LNCaP clone FGC (cell line): ENCODE measurements at places on chromosomes 1 and 21.

- DNase-seq, result no peak
Observed at GRCh38 chr1:121595089-121595488, 410.3 kb downstream of the SRGAP2C start.

DNA sequence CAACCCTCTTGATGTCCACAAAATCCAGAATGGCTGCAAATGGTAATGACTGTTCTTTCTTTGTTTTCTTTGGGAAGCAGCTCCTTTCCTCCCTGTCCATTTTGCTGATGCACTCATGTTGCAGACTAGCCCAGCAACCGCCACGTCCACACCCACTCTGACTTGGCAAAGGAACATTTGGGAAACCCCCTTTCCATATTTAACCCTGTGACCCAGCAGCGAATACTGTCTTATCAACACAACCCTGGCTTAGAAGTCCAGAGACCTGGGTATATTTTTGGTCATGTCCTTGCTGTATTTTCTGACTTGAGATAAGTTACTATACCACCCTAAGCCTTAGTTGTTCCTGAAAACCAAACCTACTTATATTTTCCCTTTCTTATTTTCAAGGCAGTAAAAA, 18.1 kb upstream of the SHE start:
- no peak for DNase-seq

DNA sequence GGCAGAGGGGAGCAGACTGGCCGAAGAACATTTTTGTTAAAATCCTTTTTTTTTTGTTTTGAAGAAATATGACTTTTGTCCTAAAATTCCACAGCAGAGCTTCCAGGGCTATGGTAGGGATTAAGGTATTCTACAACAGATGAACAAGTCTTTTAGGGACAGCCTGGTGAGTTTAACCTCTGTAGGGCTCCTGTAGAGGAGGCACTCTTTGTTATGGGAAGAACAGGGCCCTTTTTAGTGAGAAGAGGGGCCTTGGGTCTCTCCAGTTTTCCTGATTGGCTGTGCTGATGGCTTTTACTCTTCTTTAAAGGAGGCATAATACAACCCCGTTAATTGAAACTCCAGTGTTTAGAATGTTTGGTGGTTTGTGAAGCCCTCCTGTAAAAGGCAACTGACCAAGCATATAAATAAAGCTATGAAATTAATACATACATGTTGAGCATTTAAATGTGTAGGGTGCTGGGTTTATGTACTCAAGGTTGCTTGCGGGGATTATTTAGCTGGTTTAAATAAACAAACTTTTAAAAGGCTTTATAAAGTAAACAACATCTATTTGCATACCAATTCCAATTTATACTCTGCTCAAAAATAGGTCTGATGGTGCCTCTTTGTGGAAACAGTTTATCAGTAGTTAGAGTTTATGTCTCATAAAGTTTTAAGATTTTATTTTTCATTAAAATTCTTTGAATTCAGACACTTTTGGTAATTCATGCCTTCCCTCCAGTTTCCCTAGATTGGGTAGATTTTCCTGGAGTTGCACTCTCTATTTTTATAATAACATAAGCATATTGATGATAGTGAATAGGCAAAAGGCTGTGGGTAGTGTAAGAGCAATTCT, 46.5 kb downstream of the PBX1 start:
- peak; percentile 64 for DNase-seq

- DNase-seq, result no peak
Observed at GRCh38 chr1:175848329-175848728, 104.9 kb upstream of the TNR start.

- DNase-seq, result no peak
Observed at GRCh38 chr1:75589637-75590036, 21.3 kb downstream of the SLC44A5 start.

DNA sequence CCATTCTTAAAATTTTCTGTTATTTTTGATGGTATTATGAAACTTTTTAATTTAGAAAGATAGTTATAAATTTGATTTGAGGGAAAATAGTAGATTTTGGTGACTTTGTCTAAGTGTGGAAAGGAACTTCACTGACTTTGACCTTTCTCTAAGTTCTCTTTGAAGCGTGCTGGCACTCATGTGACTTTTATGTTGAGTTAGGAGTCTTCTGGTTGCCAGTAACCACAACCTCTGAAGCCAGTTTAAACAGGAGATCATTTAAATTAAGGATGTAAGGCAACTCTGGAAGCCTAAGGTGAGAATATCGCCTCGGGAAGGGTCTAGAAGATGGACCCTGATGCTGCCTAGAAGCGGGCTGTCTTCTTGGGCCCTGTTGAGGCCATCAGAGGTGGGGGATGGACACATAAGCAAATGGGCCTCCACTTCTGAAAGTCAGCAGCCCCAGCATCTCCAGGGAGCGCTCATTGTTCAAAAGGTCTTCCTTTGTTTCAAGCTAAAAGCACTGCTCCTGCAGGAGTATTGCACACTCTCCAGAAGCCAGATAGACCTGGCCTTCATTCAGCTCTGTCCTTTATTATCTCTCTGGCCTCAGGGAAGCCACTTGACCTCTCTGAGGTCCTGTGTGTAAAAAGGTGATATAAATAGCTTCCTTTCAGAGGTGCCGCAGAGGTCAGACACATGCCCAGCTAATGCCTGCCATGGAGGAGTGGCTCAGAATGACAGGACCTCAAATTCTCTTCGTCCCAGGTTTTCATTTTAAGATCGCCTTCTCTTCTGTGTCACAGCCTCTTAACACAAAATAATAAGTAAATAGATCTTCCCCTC, 5.1 kb upstream of the RCAN1 start:
- no peak for DNase-seq

DNA sequence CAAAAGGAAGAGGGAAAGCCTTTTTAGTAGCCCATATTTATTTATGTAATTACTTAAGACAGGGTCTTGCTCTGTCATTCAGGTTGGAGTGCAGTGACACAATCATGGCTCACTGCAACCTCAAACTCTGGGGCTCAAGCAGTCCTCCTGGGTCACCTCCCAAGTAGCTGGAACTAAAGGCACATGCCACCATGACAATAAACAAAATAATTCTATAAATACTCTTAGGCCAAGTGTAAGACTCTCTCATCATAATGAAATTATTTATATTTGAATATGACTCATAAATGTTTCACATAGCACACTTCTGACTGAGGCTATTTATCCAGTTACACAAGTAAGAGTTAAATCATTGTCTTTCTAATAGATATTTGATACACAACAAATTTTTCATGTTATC, 314.7 kb downstream of the AMY1C start:
- DNase-seq, result no peak

DNA sequence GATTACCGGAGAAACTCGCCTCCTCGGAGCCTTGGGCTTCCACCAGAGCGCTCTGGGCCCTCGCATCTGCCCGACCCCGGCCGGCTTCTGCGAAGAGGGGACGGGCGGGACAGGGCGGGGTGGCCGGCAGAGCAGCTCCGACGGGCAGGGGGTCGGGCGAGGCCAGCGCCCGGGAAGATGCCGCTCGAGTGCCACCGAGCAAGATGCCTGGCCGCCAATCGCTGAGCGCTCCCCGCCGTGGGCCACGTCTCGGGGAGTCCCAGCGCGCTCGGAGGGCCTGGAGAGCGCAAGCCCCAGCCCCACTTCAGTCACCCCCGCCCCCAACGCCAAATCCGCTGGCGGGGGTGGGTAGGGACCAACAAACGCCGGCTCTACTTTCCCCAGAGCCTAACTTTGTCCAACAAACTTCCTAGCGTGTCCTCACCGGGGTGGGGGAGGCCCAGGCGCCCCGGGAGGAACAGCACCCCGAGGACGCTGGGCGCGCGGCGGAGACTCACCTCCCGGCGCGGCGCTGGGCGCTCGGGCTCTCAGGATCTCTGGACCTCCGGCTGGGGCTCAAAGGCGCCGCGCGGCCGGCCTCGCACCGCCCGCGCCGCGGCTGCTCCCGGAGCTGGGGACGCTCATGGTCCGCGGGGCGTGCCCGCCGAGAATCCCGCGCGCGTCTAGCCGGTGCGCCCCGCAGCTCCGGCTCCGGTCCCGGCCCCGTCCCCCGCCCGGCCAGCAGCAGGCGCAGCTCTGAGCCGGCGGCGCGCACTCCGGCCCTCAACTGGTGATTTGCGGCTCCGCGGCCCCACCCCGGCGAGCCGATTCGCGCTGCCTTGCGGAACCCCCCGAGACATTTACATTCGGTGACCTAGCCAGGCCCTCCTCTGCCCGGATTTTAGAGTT, at the start of gene BCAR3:
BCAR3 (minus strand) TSS at position 737 of the 888 bp plus-strand sequence. CDS start 6,907 bp downstream, outside the sequence.
- DNase-seq, result no peak

- DNase-seq, result no peak
Observed at GRCh38 chr21:44991538-44992483, 52.0 kb downstream of the SLX9 start.

GRCh38 chr1:105483436-105483835, 1573.0 kb upstream of the PRMT6 start:
- DNase-seq, result no peak

GRCh38 chr1:169576241-169576934, 9.9 kb downstream of the F5 start:
- no peak for DNase-seq

DNA sequence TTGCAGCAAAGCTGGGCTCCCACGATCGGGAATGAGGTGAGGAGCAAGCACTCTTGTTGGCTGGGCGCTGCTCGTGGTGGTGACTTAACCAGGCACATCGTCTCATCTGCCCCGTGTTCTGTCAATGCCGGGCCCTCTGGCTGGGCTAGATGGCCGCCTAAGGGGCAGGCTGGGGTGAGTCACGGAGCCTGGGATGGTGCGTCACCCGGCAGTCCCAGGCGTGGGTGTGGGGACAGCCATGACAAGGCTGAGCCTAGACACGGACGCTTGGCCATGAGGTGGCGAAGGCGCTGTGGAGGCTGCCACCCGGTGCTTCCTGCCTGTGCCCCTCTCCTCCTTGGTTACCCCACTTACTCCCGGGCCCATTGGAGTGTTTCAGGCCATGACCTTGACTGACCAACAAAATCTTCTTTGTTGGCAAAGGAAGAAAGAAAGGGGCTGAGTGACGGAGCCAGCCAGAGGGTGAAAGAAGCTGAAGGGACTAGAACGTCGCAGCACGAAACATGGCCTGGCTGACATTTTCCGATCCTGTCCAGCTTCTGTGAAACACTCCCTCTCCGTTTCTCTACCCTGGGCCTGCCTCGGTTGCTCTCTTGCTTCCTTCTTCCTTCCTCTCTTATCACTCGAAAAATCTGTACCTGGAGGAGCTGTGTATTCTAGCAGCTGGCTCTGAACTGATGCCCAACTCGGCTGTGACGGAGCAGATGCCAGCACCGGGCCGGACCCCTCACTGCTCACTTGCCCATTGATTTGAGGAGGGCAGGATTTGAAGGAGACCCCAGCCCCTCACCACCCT, 596 bp downstream of the CD247 start:
- no peak for DNase-seq

GRCh38 chr21:45236481-45236880, 51.2 kb downstream of the POFUT2 start:
- no peak for DNase-seq

DNA sequence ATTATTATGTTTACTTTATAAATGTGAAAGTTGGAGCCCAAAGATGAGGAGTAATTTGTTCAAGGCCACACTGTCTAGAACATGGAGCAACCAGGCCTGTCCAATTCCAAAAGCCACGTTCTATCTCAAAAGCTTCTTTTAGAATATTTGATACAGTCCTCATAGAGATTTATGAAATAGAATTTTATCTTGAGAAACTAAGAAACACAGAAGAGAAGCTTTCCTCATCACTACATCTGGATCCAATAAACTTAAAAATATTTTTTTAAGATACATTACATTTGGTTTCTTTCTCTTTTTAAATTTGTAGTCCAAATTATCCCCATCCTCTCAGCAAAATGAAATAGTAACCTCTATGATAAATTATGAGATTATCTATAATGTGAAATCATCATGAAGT, 58.9 kb downstream of the DDAH1 start:
- DNase-seq, result no peak

DNA sequence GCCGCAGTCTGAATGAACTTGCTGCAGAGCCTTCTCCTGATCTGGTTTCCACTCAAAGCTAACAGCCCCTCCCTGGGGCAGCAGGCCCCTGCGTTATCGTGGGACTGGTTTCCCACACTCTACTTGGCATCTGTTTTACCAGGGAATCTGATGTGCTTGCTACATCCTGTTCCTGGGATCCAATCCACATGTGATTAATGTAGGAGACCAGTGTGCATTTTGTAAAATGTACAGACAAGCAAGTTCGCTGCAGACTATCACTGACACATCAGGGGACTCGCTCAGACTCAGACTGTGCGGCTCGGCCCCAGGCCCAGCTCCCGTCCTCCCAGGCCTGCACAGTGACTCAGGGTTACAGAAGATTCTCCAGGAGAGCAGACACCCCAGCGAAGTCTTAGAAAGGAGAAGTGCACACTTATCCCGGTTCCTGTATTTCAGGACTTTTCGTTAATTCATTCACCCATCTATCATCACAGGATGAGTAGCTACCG, 340.1 kb downstream of the MATN1 start:
- no peak for DNase-seq

DNA sequence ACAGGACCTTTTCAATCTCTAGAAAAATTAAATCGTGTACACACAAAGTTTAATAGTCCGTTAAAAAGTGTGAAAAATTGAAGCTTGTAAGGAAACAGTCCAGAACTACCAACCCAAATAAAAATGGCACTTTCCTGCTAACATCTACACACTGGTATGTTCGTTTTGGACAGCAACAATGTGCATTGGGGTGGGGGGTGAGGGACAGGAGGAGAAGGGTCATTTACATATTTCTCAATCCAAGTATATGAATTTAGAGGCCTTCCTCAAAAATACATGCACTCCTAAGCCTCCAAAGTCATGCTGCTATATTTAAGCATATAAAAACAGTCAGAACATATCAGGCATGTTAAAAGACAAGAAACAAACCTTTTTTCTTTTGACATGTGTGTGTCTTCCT, 2.5 kb downstream of the PPP1R15B start:
- no peak for DNase-seq

DNA sequence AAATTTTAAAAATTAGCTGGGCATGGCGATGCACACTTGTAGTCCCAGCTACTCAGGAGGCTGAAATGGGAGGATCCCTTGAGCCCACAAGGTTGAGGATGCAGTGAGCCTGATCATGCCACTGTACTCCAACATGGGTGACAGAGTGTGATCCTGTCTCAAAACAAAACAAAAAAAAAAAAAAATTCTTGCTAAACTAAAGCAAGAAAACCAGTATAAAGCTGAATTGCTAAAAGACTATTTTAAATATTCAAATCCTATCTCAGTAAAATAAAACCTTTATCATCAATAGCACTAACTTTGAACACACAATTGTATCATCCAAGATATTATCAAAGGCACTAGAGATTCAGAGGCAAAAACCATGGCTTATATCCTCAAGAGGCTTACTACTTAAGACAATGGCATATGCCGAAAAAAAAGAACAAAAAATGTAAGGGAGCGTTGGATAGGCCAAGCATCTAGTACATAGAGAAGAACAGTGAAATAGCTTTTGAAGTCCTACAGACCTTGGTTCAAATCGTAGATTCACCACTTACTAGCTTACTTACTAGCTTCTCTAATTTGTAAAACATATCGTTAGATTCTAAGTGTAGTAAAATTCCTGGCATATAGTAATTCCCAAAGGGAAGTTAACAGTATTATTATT, 3.6 kb downstream of the EPS15 start:
- DNase-seq, result no peak

DNA sequence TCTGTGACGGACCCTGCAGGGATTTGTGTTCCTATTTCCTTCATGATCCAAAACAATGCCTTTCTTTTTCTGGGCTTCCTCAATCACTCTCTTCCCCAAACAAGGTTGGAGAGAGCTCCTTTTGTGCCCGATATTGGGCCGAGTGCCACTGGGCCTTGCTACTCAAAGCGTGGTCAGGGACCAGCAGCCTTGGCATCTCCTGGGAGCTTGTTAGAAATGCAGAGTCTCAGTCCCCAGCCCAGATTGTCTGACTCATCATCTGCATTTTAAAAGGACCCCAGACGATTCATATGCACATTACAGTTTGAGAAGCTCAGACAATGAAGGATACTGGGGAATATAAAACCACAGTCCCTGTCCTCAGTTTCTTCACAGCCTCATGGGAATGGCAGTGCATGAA, 19.9 kb downstream of the ADORA1 start:
- DNase-seq, result no peak
